ENCODE measurements at places on chromosomes 11 and 22. TPM values are rescaled to one million over a fixed set of nuclear protein-coding genes. Genes with fewer than 3 reads are reported as not detected.

DNA sequence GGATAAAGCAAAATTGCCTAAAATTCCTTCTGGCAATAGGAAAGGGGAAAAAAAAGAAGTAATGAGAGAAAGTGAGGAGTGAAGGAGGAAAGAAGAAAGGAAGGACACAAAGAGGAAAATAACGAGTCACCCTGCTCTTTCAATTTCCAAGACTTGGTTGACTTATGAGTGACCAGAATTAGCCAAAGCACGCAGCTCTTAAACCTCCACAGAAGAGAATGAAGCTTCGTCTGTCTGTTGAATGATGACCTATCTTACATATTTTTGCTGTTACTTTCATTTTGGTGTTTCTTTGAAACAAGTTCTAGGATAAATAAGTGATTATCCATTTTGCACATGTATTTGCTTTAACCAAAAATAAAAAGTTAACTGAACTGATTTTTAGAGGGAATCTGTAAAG lies 728 bp downstream of the MMP27 start:
- peaks cover 14% of the 10 kb centered on the region for H3K27me3 ChIP-seq
- H3K4me3 ChIP-seq, result no peak overlapping the region
- H3K27ac ChIP-seq, result no peak overlapping the region
- H3K36me3 ChIP-seq, result no peaks in the 10 kb centered on the region
- no peak for DNase-seq

DNA sequence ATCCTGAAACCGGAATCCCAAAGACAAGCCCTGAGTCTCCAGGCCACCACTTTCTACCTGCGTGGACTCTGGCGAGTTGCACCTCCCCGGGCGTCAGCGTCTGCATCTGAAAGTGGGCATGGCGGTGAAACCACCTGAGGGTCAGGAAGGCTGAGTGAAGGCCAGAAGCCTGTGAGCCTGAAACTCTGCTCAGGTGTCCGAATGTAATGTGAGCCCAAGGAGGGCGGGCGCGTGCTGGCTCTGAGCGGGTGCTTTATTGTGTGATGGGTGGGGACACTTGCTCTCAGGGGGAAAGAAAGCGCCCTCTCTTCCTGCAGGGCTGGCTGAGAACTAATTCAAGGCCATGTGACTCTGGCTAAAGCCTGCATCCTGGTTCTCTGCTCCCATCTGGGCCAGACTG lies 135.6 kb downstream of the ST3GAL4 start:
- H3K27ac ChIP-seq, result no peak overlapping the region
- H3K4me3 ChIP-seq, result no peak overlapping the region
- H3K27me3 ChIP-seq, result peaks cover 1% of the 10 kb centered on the region
- H3K4me1 ChIP-seq, result peaks cover 3% of the 10 kb centered on the region
- no peak for DNase-seq

- peaks cover 13% of the 10 kb centered on the region for H3K4me1 ChIP-seq
- DNase-seq, result no peak
- no peaks in the 10 kb centered on the region for H3K36me3 ChIP-seq
These were observed 489.4 kb upstream of the CADM1 start for GRCh38 chr11:115993590-115993989.

DNA sequence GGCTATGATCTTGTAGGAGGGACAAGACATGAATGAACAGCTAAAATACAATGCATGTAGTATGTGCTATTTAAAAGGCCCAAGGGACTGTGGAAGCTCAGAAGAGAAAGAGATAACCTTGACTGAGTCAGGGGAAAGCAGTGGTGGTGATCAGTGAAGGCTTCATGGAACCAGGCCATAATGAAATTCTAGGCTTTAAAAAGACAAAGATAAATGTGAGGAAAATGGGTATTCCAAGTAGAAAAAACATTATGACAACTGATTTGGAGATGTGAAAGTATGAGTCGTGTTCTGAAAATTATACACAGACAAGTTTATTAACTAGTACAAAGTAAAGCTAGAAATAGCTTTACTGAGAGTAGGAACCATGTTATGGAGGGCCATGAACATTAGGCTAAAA lies 189.8 kb downstream of the SOX6 start:
- DNase-seq, result no peak
- H3K4me3 ChIP-seq, result no peak overlapping the region
- no peak overlapping the region for H3K27ac ChIP-seq
- H3K36me3 ChIP-seq, result no peaks in the 10 kb centered on the region
- peaks cover 28% of the 10 kb centered on the region for H3K4me1 ChIP-seq

- no peaks in the 10 kb centered on the region for H3K27me3 ChIP-seq
- no peak for DNase-seq
- peaks cover 30% of the 10 kb centered on the region for H3K4me1 ChIP-seq
- peak overlapping the region; percentile 37 for H3K27ac ChIP-seq
- H3K36me3 ChIP-seq, result peaks cover 4% of the 10 kb centered on the region
These were observed 30.3 kb downstream of the NF2 start for GRCh38 chr22:29633514-29634312.

- H3K4me1 ChIP-seq, result peaks cover 48% of the 10 kb centered on the region
- H3K27ac ChIP-seq, result no peak overlapping the region
- no peaks in the 10 kb centered on the region for H3K36me3 ChIP-seq
These were observed 22.9 kb upstream of the JAM3 start for GRCh38 chr11:134045799-134046635.

DNA sequence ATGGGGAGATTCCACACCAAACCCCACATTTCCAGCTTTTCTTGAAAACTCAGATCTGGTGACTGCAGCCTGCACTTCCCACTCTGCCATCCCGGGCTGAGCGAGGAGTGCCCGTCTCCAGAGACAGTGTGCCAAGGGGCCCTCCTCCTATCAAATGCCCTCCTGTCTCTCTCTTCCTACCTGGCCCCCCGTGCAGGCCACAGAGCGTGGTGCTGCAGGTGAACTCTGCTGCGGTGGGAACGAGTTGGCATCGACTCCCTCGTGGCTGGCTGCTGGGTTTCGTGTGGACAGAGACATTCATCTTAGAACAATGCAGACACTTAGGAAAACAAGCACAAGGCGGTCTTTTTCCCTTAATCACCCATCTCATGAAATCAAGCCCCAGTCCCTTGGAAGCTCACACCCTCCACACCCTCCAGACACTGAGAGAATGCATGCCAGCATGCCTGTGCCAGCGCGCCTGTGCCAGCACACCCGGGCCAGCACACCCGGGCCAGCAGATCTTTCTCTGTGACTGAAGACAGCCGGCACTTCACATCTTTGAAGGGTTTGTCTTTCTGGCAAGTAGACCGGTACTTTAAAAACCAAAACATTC lies 65.0 kb downstream of the PARVB start:
- peaks cover 2% of the 10 kb centered on the region for H3K36me3 ChIP-seq
- peaks cover 54% of the 10 kb centered on the region for H3K4me1 ChIP-seq
- H3K4me3 ChIP-seq, result peak overlapping the region; percentile 48
- no peaks in the 10 kb centered on the region for H3K27me3 ChIP-seq
- no peak for DNase-seq
- H3K27ac ChIP-seq, result peak overlapping the region; percentile 95

- H3K27me3 ChIP-seq, result no peaks in the 10 kb centered on the region
- no peak for DNase-seq
- H3K27ac ChIP-seq, result peak overlapping the region; percentile 19
- H3K36me3 ChIP-seq, result no peaks in the 10 kb centered on the region
- H3K4me3 ChIP-seq, result no peak overlapping the region
These were observed 30.2 kb downstream of the MRTFA start for GRCh38 chr22:40606306-40606705.

GRCh38 chr11:117185736-117186430 lies 7.3 kb downstream of the SIDT2 start:
- H3K4me1 ChIP-seq, result peaks cover 4% of the 10 kb centered on the region
- no peak for DNase-seq
- no peaks in the 10 kb centered on the region for H3K27me3 ChIP-seq
- H3K36me3 ChIP-seq, result peaks cover 17% of the 10 kb centered on the region
- H3K27ac ChIP-seq, result no peak overlapping the region

DNA sequence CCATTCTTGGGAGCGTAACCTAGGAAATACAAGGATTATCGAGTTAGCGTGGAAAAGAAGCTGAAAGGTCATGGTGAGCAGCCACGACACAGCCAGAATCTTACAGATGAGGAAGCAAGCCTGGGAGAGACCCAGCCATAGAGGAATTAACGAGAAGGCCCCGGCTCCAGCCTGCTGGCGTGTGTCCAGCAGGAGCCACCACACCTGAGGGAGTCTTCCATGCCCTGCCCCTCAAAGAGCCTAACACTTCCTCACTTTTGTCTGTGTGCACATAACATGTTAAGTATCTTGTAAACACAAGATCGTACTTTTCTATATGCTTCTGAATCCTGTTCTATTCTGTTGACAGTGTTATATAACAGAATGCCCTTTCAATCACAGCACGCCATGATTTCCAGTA lies 18.1 kb downstream of the CECR2 start:
- H3K36me3 ChIP-seq, result no peaks in the 10 kb centered on the region
- H3K27ac ChIP-seq, result no peak overlapping the region
- no peaks in the 10 kb centered on the region for H3K27me3 ChIP-seq
- H3K4me1 ChIP-seq, result no peaks in the 10 kb centered on the region
- H3K4me3 ChIP-seq, result no peak overlapping the region

DNA sequence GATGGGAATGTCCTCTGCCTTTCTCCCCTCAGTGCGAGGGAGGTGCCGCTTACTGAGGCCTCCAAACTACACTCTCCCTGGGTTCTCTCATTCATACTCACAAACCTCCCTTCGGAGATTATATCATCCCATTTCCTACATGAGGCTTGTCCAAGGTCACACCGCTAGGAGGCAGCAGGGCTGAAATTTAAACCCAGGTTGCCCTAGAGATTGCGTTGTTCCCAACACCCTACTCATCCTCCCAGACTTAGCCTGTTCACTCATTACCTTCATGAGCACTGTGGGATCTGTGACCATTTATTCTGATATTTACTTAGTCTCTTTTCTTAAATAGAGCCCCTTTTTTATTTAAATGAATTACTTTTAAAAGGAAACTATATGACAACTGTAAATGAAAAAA lies 31.1 kb downstream of the SDHAF2 start:
- H3K27me3 ChIP-seq, result no peaks in the 10 kb centered on the region
- no peak overlapping the region for H3K4me3 ChIP-seq
- H3K4me1 ChIP-seq, result peaks cover 8% of the 10 kb centered on the region
- H3K36me3 ChIP-seq, result peaks cover 3% of the 10 kb centered on the region

GRCh38 chr11:32580967-32581366 lies 2.7 kb upstream of the EIF3M start:
- peaks cover 16% of the 10 kb centered on the region for H3K4me1 ChIP-seq
- no peak for DNase-seq
- no peak overlapping the region for H3K27ac ChIP-seq
- H3K27me3 ChIP-seq, result peaks cover 3% of the 10 kb centered on the region

GRCh38 chr11:134740590-134741261 lies 328.7 kb upstream of the B3GAT1 start:
- peaks cover 7% of the 10 kb centered on the region for H3K4me1 ChIP-seq
- H3K4me3 ChIP-seq, result no peak overlapping the region
- no peaks in the 10 kb centered on the region for H3K36me3 ChIP-seq
- no peak for DNase-seq

GRCh38 chr11:86214710-86215109 lies 29.8 kb upstream of the EED start:
- H3K36me3 ChIP-seq, result no peaks in the 10 kb centered on the region
- DNase-seq, result no peak
- H3K27ac ChIP-seq, result no peak overlapping the region
- H3K4me3 ChIP-seq, result no peak overlapping the region

The CD3G gene
- total RNA-seq, result not detected

The RBM7 gene
- total RNA-seq, result 27.4 TPM

The BATF2 gene
- not detected for total RNA-seq

The P2RY6 gene
- total RNA-seq, result 0.20 TPM

The PTPRCAP gene
- total RNA-seq, result 0.47 TPM

The MPZL2 gene
- not detected for total RNA-seq

The VSTM5 gene
- not detected for total RNA-seq

The PIH1D2 gene
- total RNA-seq, result 1.4 TPM

The DDI1 gene
- total RNA-seq, result not detected

The PKNOX2 gene
- 34.9 TPM for total RNA-seq

The ANKRD42 gene
- 10.4 TPM for total RNA-seq
